ENCODE measurements at places on chromosomes 1 and 21.

DNA sequence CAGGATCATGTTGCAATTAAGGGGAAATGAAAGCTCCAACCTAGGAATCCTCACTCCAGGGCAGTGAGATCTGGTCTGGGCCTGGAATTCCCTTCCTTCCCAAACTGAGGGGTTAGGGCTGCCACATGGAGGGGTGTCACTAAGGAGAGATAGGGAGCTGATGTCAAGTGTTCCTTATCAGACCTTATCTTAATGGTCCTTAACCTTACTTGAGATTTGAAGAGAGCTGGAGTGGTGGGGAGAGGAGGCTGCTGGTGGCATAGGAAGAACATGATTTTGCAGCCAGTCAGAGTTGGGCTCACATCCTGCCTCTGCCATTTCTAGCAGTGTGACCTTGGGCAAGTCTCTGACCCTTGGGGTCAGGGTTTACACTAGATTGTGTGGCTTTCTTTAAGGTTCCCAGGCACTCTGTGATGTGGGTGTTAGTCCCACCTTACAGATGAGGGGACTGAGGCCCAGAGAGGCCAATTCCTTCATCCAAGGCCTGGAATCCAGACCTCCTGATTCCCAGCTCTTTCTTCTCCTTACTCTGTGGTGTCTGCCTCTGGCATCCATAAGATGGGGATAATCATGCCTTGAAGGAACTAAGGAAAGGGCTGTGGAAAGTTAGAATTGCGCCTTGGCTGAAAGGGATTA, 56.3 kb upstream of the SYNC start:
- DNase-seq, result no peak

GRCh38 chr21:32572574-32573420, 12.5 kb downstream of the TCP10L start:
- no peak for DNase-seq

DNA sequence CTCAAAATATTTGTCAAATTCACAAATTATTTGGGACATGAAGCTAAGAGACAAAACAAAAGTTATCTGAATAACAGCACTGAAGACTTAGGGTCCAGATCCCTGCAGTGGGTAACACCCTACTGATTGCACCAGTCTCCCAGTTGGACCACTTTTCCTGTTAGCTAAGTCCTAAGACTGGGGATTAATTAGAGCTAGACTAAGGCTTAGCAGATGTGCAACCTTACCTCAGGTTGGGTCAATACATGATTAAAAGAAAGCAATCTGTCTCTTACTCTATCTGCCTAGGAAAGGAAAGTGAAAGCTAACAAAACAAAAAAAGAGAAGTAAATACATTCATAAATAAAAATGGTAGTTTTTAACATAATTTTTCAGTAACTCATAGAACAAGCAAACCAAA, 737.2 kb upstream of the CHRM3 start:
- DNase-seq, result no peak

GRCh38 chr1:219176168-219176567, 2.5 kb downstream of the LYPLAL1 start:
- no peak for DNase-seq

GRCh38 chr1:77605246-77606026, 77.0 kb downstream of the ZZZ3 start:
- DNase-seq, result peak; percentile 35

DNA sequence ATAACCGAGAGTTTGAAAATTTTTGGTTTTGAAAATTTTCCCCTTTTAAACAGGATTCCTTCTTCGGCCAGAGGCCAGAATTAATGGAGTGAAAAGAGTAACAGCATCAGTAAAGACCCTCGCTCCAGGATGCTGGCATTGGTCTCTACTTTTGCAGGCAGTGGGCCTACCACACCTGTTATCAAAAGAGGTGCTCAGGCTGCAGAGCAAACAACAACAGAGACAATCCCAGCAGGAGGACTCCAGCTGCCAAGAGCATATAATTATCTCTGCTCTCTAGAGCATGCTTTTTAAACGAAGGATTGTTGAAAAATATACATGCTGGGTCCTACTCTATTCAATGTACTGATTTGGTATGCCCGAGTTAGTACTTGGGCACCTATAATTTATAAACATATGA, 1048.5 kb downstream of the PLA2G4A start:
- DNase-seq, result no peak

DNA sequence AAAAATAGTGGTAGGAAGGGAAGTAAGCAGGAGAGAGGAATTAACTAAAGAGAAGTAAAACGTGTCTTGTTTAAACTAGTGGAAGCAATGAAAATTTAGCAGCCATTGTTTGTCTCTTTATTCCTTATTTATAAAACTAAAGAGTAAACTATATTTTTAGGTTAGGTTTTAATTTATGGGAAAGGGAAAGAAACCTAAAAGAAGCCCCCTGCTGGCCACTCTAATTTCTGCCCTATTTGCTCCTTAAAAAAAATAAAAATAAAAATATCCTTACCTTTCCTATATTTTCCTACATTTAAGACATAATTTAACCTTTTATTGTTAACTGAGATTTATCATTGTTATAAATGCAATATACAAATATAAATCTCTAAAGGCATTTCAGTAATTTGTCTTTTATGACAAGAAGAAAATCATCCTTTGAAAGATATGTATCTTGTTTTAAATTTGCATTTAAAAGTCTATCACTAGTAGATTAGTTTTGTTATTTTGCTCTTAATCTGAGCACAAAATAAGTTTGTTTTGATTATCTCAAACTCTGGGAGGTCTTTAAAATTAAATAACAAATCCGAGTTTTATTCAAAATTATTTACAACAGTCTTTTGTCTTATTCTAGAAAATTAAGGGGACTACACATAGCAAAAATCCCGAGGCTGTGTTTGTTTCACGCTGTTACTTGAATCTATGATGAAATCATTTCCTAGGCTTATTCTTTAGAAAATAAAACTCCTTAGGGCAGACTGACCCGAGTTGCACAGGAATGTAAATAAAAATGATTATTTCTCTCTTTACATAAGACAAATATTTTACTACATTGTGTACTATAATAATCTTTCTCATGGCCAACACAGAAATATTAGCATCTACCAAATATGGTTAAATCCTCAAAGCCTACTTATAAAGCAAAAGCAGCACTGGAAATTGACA, 201.7 kb downstream of the NRIP1 start:
- DNase-seq, result no peak

- no peak for DNase-seq
These were observed 97.6 kb downstream of the PDE4B start for GRCh38 chr1:65890201-65890843.

DNA sequence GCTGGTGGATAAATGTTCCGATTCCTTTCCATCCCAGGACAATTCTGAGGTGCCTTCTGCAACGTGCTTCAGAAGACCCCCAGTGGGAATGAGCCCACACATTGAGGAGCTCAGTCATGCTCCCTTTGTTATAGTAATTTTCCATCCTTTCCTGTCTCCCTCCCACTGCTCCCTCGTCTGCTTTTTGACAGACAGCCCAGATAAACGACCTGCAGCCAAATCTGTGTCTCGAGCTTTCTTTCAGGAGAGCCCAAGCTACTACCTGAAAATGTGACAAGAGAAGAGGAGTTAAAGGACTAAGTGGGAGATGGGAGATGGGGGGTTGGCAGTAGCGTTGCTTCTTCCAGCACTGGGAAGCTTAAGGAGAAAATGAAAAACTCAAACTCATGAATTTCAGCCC, 65.9 kb upstream of the LRRN2 start:
- DNase-seq, result no peak

DNA sequence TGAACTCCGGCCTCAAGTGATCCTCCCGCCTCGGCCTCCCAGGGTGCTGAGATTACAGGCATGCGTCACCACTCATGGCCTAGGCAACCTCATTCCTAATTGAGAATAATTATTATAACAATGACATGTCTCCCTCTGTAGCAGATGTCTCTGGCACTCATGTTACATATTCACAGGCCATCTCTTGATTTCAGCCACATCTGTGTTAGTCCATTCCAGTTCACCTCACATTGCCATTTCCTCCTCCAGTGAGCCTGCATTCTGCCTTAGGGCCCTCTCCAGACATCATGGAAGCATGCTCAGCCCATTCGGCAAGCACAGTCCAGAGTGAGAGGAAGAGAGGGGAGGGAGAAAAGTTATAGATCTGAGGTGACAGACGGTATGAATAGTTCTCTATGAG, 32.5 kb downstream of the CDKN2C start:
- DNase-seq, result no peak

GRCh38 chr1:17913326-17914115, 158.4 kb downstream of the ACTL8 start:
- DNase-seq, result no peak

DNA sequence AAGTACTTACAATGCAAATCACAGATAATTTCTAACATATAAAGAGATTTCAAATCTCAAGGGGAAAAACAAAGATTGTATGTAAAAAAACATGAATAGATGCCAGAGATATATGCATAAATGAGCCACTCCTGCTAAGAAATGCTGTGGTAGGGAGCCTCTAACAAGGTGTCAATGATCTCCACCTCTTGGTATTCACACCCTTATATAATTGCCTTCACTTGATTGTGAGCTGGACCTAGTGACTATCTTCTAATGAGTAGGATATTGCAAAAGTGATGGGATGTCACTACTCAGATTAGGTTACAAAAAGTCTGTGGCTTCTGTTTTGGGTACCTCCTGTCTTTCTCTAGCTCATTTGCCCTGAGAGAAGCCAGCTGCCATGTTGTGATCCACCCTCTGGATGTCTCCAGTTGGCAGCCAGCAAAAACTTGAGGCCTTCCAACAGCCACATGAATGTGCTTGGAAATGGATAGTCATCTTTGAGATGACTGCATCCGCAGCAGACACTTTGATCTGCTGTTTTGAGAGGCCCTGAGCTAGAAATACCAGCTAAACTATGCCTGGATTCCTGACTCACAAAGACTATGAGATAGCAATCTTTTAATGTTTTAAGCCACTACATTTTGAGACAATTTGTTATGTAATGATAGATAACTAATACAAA, 196.1 kb upstream of the FGGY start:
- DNase-seq, result no peak

GRCh38 chr1:204390751-204391466, 20.7 kb downstream of the PPP1R15B start:
- no peak for DNase-seq

- no peak for DNase-seq
These were observed 36.7 kb downstream of the ERI3 start for GRCh38 chr1:44318097-44319088.

- no peak for DNase-seq
These were observed 26.5 kb downstream of the IGFN1 start for GRCh38 chr1:201217146-201217545.

DNA sequence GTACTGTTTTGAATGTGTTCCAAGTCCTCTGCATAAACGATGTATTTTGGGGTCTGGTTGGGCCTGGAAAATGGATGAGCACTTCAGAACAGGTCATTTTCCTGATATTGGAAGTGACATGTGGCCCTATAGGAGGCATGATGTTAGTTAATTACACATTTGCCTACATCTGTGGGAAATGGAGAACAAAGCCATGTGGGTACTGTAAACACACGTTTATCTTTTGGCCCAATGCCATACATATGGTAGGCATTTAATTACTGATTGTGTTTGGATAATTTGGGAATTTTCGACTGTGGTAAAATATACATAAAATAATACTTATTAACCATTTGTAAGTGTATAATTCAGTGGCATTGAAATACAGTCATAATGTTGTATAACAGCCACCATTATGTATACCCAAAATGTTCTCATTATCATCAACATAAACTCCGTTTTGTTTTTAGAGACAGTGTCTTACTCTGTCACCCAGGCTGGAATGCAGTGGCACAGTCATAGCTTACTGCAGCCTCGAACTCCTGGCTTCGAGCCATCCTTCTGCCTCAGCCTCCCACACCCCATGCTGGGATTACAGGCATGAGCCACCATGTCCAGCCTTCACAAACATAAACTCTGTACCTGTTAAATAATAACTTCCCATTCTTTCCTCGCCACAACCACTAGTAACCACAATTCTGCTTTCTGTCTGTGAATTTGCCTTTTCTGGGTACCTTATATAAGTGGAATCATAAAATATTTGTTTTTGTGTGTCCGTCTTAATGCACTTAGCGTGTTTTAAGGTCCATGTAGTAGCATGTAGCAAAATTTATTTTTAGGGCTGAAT, 11.9 kb upstream of the RNPEP start:
- no peak for DNase-seq

GRCh38 chr1:215146240-215146975, 63.9 kb downstream of the KCNK2 start:
- DNase-seq, result peak; percentile 5

DNA sequence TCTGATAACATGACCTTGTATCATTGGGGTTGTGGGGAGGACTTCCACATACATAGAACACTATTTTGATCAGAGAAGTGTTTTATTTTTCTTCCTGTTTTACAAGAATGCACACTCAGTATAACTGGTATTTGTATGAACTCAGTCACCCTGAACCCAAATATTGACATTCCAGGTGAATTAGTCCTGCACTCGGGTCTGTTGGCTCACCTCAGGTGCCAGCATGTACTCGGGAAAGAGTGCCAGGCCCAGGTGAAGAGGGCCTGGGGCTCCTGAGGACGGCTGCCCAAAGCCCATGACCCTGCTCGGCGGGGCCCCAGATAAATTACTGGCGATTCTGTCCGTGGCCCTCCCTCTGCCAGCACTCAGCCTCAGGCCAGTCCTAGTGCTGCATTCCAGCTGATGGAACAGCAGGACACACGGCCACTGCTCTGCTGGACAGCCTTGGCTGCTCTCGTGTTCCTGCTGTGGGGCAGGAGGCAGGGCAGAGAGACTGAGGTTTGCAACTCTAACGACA, 75.4 kb upstream of the TMPRSS2 start:
- no peak for DNase-seq

- no peak for DNase-seq
These were observed 692 bp upstream of the RALGPS2 start for GRCh38 chr1:178724376-178724727.

GRCh38 chr1:235739631-235740030, 90.0 kb upstream of the GNG4 start:
- no peak for DNase-seq

DNA sequence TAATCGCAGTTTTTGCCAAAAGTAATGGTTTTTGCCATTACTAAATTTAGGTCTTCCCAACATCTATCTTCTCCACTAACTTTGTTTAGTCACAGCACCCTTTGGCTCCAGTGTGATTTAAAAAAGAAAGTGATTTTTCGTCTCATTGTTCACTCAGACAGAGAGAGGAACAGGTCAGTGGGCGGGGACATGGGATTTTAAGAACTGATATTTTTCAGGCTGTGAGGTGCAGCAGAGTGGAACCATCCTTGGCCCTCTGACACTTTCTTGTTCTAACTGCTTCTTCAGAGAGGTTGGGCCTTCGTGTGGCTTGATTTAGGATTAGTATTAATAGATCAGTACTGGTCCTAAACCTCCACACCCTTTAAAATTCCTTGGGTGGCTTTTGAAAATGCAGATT, 38.8 kb downstream of the CASQ2 start:
- DNase-seq, result no peak

GRCh38 chr1:5794279-5794678, 197.9 kb downstream of the NPHP4 start:
- no peak for DNase-seq

GRCh38 chr1:8818325-8818775, 910 bp upstream of the RERE start:
- DNase-seq, result no peak

GRCh38 chr1:38803647-38804046, 55.9 kb downstream of the RRAGC start:
- no peak for DNase-seq

- no peak for DNase-seq
These were observed 604 bp downstream of the FGR start for GRCh38 chr1:27634177-27634984.

All from kidney epithelial cell (primary cell).